ENCODE measurements at places on chromosomes 1 and 21.

- DNase-seq: peak; percentile 1
These were observed at the start of gene SFN for GRCh38 chr1:26862781-26863684. TSS of gene SFN (plus strand) at chr1:26863149. CDS start at chr1:26863213, 64 bp downstream.

DNA sequence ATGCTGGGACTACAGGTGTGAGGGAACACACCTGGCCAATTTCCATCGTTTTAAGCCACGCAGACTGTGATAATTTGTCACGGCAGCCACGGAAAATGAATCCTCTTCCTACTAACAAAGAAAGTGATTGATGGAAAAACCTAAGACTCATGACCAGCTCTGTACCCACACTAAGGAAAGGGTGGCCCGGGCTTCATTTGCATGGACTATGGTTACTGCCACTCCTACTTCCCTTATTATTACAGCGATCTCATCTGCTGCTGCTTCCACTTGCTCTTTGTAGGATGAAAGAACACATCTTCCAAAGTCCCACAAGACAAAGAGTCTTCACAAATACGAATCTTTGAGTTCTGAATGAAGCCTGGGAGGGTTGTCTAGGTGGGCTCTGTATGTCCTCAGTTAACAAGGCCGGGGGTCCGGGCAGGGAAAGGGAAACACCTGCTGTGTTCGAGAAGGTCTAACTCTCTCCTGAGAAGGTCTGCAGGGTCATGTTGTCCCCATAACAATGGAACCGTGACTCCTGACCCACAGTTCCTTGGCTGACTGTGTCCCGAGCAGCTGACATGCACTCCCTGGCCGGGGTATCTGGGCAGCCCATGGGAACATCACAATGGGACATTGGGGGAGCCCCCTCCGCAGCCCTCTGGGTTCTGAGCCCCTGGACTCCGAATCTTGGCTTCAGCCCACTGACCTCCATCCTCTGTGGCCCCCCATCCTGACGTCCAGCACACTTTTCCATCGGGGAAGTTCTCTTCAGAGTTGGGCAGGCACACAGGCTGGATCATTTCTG, 13.3 kb upstream of the TFF1 start:
- DNase-seq: no peak

DNA sequence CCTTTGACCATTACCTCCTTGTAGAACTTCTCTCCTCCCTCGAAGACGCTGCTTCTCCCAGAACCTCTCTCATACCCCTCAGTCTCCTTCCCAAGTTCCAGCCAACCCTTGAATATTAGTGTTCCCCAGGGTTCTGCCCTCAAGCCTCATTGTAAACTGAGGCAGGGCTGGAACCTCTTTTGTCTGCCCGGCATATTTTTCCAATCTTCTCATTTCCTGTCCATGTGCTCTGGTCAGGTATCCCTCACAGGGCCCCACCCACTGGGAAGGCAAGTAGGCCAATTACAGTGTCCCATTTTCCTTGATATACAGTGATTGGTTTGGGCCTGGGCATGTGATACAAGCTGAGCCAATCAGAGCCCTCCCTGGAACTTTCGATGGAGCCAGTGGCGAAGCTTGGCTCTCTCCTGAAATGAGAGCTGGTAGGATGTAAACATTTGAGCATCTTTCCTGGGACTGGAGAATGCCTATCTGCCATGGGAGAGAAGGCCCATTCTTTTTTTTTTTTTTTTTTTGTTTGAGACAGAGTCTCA, 57.1 kb upstream of the ID3 start:
- no peak for DNase-seq

DNA sequence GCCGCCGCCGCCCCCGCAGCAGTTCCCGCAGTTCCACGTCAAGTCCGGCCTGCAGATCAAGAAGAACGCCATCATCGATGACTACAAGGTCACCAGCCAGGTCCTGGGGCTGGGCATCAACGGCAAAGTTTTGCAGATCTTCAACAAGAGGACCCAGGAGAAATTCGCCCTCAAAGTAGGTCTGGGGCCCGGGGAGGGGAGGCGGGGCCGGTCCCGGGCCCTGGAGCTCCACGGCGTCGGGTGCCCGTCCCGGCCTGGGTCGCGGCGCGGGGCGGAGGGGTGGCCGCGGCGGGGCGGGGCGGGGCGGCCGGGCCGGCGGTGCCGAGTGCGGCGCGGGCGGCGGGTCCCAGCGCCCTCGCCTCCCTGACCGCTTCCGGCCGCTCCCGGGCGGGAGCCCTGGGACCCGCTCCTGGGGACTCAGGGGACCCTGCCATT, 646 bp downstream of the MAPKAPK2 start:
- no peak for DNase-seq

DNA sequence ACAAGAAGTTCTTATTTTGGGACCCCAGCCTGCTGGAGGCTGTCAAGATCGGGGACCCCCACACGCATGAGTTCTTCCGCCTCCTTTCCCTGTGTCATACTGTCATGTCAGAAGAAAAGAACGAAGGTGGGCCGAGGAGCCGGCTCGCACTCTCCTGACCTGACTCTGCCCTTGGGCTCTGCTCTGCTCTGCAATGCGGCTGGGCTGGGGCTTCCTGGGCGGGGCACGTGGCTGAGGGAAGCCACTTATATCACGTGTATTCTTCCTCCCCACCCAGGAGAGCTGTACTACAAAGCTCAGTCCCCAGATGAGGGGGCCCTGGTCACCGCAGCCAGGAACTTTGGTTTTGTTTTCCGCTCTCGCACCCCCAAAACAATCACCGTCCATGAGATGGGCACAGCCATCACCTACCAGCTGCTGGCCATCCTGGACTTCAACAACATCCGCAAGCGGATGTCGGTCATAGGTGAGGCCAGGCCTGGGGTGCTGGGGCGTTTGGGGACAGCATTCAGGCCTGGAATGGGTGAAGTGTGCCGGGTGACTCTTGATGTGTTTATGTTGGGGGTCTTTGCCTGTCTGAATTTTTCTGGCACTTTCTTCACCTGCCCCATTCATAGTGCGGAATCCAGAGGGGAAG, 17.6 kb downstream of the ATP8B2 start:
- DNase-seq: no peak

DNA sequence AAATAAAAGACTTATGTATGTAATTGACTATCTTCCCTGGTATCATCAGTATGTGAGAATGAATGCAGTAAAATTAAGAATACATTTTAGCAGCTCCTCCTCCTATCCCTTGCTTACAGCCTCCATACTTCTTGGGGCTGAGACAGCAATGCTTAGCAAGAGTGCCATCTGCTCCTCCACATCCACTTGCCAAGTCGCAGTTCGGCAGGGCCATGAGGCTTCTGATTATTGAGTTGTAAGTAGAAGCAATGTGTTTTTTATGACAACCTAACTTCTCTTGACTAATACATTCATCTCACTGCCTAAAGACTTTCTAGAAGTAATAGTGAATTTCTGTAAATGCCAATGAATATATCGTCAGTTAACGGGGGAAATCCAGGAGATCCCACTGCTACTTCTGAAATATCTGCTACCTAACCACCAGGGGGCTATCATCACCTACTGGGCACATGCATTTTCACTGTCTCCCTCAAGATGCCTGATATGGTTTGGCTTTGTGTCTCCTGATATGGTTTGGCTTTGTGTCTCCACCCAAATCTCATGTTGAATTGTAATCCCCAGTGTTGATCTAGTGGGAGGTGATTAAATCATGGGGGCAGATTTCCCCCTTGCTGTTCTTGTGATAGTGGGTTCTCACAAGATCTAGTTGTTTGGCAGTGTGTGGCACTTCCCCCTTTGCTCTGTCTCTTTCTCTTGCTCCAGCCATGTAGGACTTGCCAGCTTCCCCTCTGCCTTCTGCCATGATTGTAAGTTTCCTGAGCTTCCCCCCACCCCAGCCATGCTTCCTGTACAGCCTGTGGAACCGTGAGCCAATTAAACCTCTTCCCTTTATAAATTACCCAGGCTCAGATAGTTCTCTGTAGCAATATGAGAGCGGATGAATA, 59.6 kb downstream of the EXTL2 start:
- DNase-seq: peak; percentile 23

- peak; percentile 31 for DNase-seq
These were observed at the start of gene IGSF3 for GRCh38 chr1:116667575-116668105. TSS of gene IGSF3 (minus strand) at chr1:116667733. CDS start at chr1:116666326, 1,407 bp downstream.

DNA sequence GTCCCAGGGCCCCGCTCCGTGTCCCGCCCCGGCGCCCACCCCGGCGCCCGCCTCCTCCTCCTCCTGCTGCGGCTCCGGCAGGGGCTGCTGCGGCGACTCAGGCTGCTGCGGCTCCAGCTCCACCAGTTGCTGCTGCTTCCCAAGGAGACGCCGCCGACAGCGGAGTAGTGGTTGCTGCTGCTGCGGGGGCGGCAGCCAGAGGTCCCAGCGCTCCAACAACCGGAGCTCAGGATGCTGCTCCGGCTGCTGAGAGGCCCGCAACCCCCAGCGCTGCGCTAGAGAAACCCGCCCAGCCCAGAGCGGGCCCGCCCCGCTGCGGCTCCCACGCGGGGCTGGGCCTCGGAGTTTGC, 1.1 kb downstream of the CRCT1 start:
- DNase-seq: no peak

DNA sequence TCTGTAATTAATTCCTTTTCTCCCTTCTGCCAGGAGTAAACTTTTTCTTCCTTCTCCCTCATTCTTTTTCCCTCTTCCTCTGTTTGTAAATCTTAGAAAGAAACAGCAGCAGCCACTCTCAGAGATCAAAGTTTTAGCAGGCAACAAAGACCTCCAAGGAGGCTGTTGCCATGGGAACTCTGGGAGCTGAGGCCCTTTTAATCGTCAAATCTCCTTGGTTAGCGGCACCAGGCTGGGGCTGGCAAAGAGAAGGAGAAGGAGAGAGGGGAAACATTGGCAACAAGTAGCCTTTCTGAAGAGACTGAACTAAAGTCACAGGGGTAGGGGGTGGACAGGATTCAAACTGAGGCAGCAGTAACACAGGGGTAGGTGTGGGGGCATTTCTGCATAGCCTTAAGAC, 25.2 kb downstream of the ILDR2 start:
- no peak for DNase-seq

DNA sequence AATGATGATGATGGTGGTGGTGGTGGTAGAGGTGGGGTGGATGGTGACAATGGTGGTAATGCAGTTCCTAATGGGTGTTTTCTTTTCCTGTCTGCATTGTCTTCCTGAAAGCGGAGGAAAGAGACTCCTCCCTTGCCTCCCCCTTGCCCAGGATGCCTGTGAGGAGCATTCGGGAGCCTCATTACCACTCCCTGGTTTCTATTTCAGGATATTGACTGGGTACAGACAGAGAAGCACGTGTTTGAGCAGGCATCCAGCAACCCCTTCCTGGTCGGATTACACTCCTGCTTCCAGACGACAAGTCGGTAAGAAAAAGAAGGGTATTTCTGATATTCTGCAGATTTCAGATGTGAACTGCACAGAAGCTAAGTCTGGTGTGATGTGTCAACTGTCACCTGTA, 38.8 kb downstream of the FAAP20 start:
- DNase-seq: no peak

DNA sequence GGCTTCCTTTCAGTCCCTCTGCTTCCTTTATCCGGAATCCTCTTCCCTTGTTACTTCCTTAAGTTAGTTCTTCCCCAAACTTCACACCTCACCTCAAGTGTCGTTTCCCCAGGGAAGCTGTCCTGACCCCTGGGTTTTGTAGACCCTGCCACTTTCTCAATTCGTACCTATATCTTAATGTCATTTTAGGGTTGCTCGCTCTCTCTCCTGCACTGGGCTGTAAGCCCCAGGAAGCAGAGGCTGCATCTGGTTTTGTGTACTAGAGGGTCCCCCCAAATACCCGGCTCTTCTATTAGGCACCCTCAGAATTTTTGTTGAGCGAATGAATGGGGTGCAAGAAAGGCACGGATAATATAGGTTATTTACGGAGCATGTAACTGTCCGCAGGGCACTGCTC, 603 bp upstream of the OPRD1 start:
- no peak for DNase-seq

DNA sequence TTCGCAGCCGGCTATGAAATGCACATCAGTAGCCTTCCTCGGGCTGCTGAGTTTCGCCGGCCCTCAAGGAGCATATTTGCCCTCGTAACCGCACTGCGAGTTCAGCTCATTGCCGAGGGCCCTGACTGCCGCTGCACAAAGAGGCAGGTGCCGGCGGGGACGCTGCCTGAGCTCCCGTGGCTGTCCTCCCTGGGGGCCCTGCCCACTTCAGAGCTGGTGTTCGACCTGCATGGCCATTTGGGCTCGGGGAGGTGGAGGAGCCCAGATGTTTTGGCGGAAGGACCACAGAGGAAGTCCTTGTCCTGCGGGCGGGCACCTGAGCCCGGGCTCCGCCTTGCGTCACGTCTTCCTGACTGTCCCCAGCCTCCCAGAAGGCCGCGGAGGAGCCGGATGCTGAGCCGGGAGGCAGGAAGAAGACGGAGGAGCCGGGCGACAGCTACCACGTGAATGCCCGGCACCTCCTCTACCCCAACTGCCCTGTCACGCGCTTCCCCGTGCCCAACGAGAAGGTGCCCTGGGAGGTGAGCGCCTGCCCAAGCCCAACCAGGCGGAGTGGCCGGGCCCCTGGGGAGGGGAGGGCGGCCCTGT, 29.9 kb upstream of the LRRC3 start:
- no peak for DNase-seq

- DNase-seq: no peak
These were observed 1.2 kb upstream of the NID1 start for GRCh38 chr1:236066054-236066453.

All from NCI-H1694 treated with DMSO at 0.1 percent for 48 hours (cell line).